Stimulated activated CD8-positive, alpha-beta memory T cell treated with anti-CD3 and anti-CD28 coated beads, Interleukin-4, amount 100 ng/mL, for 1 hour (primary cell): ENCODE measurements at places on chromosomes 5 and 9.

- DNase-seq, result no peak
These were observed 286.7 kb downstream of the TLE4 start for GRCh38 chr9:79858508-79858907.

DNA sequence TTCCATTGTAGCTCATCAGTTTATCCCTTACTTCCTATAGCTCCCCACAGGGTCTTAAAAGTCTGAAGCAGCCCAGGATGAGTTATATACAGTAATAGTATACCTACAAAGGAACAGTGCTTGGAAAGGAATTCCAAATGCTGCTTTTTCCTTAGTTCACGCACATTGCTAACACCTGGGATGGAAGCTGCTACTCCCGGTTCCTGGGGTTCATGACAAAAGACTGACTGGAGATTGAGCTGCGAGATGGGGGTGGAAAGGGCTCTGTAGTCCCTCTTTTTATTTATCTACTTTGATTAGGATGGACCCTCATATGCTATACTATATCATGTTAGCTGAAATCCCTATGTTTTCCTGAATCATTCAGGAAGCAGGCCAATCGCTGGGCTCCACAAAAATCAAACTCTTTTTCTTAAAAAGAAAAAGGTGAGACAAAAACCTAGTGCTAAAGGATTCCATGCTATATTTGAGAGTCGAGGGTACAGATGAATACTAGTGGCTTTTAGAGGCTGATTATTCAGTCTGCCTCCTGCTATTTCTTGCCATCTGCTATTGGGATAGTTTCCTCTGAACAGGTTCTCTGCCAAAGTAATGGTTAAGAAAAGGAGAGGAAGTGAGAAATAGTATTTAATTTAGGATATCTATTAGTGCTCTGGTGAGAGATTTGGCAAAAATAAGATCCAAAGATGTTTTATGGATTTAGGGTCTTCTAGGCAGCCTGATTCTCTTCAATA lies 81.2 kb downstream of the MRPS27 start:
- no peak for DNase-seq

- no peak for DNase-seq
These were observed 27.9 kb upstream of the IFNA14 start for GRCh38 chr9:21267485-21268346.

DNA sequence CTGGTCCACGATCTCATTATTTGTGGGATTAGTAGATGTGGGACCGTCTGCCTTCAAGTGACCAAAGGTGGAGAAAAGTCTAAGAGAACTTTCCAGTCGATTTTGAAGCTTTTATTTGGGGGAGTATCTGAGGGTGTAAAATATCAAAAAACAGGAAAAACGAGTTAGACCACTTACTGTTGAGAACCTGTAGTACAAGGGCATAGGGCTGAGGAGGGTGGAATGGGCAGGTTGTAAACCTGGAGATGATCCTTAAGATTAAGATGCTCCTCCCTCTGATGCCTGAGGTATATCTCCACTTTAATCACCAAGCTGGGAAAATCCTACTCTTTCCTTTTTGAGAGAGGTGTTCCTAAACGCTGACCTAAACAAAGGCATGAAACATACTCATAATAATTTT lies 32.0 kb upstream of the GTF2H2C start:
- DNase-seq, result no peak

- DNase-seq, result no peak
These were observed 223.8 kb downstream of the TLE1 start for GRCh38 chr9:81465468-81466011.

GRCh38 chr9:135016037-135016640 lies 71.3 kb upstream of the OLFM1 start:
- no peak for DNase-seq

- DNase-seq, result no peak
These were observed 98.3 kb downstream of the F2RL2 start for GRCh38 chr5:76524868-76525267.
